ENCODE measurements at places on chromosomes 13 and 19.

DNA sequence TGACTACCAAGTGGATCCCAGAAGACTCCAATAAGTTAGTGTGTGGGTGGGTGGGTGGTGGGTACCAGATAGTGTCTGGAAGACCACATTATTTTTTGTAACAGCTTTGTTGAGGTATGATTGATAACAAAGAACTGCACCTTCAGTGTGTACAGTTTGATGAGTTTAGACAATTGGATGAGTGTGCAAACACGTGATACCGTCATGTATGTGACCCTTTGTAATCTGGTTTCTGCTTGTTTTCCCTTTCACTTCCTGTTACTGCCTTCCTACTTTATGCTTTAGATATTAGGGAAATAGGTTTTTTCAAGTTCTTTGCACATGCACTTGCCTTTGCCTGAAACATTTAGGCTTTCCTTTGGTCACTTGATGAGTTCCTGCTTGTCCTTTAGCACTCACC lies 8.5 kb downstream of the RPL21 start:
- no peak for DNase-seq

DNA sequence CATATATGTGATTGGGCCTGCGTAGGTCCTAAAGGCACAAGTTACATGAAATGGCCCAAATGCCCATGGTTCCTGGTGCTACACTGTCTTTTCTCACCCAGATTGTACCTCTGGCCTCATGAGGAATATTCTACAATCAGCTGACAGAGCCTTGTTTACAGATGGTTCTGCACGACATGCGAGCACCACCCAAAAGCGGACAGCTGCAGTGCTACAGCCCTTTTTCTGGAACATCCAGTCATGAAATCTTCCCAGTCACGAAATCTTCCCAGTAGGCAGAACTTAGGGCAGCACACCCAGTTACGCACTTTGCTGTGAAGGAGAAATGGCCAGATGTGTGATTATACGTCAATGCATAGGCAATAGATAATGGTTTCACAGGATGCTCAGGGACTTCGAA lies 7.7 kb upstream of the ELF1 start:
- no peak for DNase-seq

GRCh38 chr13:79196366-79196765 lies 209.7 kb downstream of the RBM26 start:
- no peak for DNase-seq

GRCh38 chr13:25625414-25625813 lies 253.6 kb downstream of the ATP8A2 start:
- DNase-seq: no peak

DNA sequence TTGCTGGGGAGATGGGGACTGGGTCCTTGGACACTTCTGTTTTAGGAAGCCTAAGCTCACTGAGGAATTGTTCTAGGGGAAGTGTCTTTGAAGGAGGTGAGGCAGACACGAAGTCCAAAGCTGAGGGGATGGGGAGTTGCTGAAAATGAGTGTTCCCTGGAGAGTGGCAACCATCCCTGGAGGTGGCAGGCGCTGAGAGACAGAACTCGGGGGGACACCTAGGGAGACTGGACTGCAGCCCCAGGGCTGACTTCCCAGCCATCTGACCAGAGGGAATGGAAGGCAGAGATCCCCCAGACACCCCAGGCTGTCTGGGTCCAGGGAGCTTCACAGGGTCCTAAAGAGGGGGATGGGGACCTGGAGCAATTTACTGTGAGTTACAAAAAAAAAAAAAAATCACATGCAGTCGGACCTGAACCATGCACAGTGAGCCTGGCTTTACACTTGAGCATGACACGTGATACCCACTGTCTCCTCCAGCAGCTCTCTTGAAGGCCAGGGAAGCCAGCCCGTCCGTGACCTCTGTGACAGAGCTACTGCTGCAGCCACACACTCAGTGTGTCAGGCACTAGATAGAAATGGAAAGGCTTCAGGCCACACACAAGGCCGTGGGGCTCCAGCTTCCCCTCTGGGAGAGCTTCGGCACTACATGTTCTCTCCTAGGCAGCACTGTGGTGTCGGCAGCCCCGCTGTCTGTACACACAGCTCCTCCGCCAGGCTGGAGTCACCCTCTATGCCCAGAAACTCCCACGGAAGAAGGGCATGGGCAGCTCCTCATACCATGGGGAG lies 77.1 kb upstream of the KCTD15 start:
- DNase-seq: no peak

DNA sequence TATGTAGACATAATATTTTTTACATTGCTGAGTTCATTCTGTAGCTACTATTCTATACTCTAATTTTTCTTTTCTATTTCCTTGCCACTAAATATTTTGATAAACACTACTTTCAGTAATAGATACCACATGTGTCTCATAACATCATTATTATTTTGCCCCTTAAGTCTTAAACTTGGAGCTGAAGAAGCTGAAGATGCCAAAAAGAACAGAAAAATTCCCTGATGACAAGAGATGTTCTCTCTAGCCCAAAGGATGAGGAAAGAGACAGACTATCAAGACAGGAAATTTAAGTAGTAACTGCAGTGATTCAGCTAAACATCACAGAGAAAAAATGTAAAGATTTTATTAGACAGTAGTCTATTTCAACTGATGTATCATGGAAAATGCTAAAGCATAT lies 322.0 kb upstream of the KLHL1 start:
- DNase-seq: no peak

- DNase-seq: peak; percentile 88
Measured at GRCh38 chr19:9075064-9075949, 11.6 kb upstream of the OR1M1 start.

DNA sequence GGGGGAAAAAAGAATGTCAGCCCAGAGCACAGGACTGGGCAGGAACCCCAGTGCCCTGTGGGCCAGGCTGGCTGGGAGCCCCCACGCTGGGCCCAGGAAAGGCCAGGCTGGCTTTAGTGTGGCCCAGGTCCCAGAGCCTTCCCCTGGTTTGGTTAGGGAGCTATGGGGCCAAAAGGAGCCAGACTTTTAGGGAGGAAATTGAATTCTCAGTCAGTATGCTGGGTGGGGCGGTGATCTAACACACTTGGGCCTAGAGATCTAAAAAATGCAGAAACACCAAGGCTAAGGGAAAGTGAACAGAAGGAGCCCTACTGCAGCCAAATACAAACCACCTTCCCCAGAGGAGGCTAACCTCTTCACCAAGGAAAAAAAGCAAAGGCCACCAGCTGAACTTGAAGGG lies 137.5 kb downstream of the CRYL1 start:
- DNase-seq: no peak

- DNase-seq: peak; percentile 87
Measured at GRCh38 chr19:40305403-40305802, 20.3 kb upstream of the AKT2 start.

DNA sequence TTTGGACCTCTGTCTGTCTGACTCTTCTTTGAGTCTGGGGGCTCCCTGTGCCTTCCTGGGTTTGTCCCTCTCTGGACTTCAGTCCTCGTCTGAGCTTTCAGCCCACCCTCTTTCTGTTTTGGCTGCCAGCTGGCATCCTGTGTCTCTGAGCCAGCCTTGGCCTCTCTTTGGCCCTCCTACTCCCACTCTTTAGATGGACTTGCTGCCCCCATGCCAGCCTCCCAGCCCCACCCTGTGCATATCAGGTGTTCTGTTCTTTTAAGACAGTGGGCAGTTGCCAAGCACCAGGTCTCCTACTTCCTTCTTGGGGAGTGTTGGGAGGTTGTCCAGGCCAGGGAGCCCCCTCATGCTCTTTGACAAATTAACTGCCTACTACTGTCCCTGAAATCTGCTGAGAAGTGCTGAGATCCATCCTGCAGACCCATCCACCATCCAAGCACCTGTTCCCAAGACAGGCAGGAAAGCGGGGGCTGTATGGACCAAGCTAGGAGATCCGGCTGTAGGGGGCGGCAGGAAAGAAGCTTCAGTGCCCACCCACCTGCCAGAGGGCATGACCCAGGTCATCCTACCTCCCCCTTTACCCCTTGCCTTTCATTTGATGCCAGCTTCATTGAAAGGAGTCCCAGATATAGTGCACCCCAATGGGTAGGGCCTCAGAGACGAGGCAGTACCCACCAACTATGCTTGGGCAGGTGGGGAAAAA lies 9.6 kb downstream of the CIC start:
- DNase-seq: no peak

GRCh38 chr19:29329460-29330134 lies 116.6 kb upstream of the UQCRFS1 start:
- no peak for DNase-seq

DNA sequence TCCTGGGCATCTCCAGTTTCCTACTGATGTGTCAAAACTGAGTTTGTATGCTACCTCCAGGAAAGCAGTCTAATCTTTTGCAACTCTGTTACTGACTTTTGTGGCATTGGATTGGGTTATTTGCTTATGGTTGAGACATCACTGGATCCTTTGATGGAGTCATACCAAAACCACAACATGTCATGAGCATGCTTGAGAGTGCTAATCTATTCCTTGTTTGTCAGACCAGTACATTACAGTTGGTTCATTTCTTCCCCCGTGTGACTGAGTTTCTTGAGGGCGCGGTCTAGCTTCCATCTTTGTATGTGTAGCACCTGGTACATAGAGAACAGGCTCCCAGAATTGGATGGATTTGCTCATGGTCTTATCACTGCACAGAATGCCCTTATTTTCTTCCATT lies 43.2 kb downstream of the SUGT1 start:
- DNase-seq: no peak

GRCh38 chr19:10095622-10095947 lies 6.9 kb downstream of the ANGPTL6 start:
- no peak for DNase-seq

DNA sequence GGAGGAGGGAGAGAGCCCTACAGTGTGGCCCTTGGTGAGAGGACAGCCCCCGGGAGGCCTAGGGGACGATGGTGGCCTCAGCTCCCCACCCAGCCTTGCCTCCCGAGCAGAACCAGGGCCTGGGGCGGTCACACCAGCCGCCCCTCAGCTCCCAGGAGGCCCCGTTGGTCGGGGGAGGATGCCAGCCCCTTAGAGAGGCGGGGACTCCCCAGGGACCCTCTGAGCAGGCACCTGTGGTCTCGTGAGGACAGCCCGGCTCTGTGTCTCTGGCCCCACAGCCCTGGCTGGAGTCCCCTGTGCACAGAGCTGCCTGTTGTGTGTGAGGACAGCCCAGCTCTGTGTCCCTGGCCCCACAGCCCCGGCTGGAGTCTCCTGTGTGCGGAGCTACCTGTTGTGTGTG lies 158.8 kb downstream of the KDM4B start:
- DNase-seq: no peak

- DNase-seq: no peak
Measured at GRCh38 chr13:56412856-56413255, 727.9 kb upstream of the PRR20A start.

DNA sequence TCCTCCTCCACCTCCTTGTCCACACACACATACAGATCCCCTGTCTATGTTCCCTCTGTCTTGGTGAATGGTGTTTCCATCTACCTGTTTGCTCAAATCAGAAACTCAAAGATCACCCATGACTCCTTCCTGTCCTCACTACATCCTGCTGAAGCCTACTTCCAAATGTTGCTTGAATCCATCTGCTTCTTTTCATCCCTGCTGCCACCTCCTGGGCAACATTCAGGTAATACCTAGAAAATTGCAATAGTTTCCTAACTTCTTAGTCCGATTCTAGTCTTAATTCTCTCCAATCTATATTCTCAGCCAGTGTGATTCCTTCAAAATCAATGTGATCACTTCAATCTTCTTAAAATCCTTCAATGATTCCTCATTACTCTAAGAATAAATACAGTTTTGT lies 155.5 kb upstream of the STARD13 start:
- DNase-seq: peak; percentile 26

DNA sequence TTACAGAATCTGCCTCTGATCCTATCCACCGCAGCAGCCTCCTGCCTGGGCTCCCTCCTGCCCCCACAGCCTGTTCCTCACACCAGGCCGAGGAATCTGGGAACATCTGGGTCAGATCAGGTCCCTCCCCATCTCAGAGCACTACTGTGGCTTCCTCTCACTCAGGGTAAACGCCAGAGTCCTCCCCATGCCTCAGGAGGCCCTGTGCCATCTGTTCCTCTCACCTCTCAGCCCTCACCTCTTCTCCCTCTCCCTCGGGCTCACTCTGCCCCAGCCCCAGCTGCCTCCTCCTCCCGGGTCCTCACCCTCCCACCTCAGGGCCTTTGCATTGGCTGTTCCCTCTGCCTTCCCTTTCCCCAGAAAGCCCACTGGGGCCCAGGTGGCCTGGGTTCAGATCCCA lies 18.2 kb downstream of the FCGBP start:
- DNase-seq: no peak

DNA sequence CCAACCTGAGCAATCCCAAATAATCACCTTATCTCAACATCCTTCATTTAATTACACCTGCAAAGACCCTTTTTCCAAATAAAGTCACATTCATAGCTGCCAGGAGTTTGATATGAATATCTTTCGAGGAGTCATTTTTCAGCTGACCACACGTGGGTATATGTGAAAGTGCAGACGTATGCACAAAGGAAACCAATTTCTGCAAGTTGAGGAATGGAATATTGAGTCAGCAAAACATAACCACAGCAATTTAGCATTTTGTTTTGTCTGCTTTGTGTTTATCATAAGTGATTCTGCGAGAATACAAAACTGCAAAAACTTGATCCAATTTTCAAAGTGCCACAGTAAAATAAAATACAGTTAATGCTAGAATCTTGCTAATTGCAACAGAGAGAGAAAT lies 295.9 kb downstream of the SUCLA2 start:
- DNase-seq: no peak

DNA sequence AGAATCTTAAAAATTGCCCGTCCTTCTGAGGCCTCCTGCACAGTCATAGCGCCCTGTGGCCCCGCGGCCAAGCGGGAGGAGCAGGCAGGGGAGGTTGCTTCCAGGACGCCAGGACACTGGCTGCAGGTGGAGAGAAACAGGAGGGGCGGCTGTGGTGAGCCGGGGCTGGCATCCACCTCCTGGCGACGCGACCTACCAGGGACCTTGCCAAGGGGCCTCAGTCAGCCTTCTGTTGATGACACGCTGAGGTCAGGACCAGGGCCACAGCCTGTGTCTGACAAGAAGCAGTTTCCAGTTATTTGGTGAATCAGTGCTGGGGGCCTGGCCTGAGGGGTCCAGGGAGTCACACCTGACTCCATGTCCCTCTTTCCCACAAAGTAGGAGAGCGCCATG lies 13.3 kb upstream of the MKNK2 start:
- DNase-seq: no peak

GRCh38 chr19:13788991-13789390 lies 6.3 kb upstream of the ZSWIM4 start:
- no peak for DNase-seq

GRCh38 chr19:18417250-18418028 lies 1.8 kb upstream of the SSBP4 start:
- DNase-seq: peak; percentile 92

- no peak for DNase-seq
Measured at GRCh38 chr19:4303819-4304537, 420 bp upstream of the FSD1 start.

- peak; percentile 90 for DNase-seq
Measured at GRCh38 chr19:46487802-46488445, 7.7 kb downstream of the PNMA8B start.

DNA sequence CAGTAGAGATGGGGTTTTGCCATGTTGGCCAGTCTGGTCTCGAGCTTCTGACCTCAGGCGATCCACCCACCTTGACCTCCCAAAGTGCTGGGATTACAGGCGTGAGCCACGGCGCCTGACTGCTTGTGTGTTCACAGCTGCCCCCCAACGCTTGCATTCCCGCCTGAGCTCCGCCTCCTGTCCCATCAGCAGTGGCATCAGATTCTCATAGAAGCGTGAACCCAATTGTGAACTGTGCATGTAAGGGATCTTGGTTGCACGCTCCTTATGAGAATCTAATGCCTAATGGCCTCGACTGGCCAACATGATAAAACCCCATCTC lies 75.9 kb downstream of the GADD45B start:
- DNase-seq: no peak

Measured in HAP-1 (cell line).